Fibroblast of skin of right quadriceps (primary cell): ENCODE measurements at places on chromosomes 2 and 18.

- no peak for DNase-seq
These were observed 62.4 kb upstream of the GCFC2 start for GRCh38 chr2:75772908-75773630.

DNA sequence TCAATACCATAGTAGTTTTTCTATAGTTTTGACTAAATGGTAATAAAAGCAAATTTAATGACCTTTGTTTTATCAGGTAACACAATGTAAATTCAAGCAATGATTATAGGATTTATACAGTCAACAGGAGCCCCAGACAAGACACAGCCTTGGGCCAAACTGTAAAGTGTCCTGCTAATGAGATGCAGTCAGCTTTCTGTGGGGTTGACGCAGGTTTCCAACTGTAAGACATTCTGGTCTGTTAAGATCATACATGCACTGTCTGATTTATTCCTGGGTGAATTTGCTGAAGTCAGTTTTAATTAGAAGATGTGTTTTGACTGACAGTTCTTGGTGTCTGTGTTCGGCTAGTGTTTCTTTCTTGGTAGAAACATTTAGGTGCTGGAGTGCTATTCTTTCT is 180.3 kb downstream of the SNTG2 start:
- DNase-seq: no peak

GRCh38 chr2:85355521-85355920 is 952 bp downstream of the ELMOD3 start:
- no peak for DNase-seq

- DNase-seq: no peak
These were observed 46.5 kb upstream of the MYCN start for GRCh38 chr2:15893689-15894480.

DNA sequence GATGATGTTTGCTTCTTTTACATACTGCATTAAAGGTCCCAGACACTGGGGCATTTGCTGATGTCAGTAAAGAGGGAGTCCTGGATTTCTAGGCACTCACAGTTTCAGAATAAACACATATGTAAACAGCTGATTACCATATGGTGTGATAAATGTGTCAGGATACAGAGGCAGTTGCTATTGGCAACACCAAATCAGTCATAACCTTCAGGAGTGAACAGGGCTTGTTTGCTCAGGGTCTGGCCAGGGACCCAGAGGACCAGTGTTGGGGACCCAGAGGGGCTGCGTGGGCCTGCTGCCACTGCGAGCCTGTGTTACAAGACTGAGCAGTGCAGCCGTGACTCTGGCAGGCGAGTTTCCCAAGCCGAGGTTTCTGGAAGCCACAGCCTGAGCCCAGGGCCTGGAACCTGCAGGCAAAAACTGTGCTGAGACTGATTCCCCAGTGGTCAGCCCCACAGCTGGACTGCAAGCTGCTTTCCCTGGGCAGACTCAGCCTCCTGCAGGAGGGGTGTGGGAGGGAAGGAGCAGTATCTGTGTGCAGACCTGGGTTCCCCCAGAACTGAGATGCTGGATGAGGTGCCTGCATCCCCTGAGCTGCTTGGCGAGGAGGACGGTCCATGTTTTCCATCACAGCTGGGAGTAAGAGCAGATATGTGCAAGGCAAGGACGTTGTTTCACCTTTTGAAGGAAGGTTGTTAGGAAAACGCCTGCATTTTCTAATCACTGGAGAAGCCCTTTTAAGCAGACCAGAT is 23.6 kb downstream of the ASAP2 start:
- no peak for DNase-seq
